Activated naive CD8-positive, alpha-beta T cell treated with anti-CD3 and anti-CD28 coated beads, Interleukin-2, amount 50 U/mL, for 24 hours (primary cell): ENCODE measurements at places on chromosomes 5 and 9.

DNA sequence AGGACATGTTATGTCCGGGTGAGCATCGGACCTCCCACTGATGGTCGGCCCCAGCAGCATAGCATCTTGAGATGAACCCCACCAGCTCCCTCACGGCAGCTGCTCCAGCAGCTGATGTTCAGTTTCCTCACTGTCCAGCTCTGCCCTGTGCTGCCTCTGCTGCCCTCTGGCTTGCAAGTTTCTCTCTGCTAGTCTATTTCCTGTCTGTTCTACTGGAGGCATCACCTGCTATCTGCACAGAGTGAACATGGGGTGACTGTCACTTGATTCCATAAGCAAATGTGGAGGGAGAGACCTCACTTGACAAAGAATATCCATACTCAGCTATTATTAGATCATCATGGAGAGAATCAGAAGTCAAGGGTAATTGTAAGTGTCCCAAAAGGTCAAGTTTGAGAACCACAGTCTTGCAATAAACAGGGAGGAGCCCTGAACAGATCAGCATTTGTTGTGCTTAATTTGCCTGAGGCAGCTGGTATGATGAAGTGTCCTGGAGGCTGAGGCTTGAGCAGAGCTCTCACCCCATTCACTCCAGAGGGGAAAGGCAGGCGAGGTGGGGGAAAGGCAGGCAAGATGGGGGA lies 702.8 kb downstream of the SEMA5A start:
- DNase-seq: no peak
- no peaks in the 10 kb centered on the region for H3K27me3 ChIP-seq
- H3K27ac ChIP-seq: no peak overlapping the region
- H3K36me3 ChIP-seq: no peaks in the 10 kb centered on the region
- no peaks in the 10 kb centered on the region for H3K4me1 ChIP-seq

DNA sequence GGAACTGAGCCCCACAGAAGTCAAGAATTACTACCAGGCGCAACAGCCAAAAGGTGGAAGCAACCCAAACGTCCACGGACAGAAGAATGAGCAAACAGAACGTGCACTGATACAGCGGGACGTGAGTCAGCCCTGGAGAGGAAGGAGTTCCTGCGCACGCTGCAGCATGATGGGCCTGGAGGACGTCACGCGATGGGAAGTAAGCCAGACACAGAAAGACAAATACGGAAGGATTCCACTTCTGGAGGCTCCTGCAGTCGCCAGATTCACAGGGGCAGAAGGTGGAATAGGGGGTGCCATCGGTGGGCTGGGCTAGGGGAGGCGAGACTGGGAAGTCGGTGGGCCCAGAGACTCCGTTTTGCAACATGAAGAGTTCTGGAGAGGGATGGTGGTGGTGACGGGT lies 80.3 kb upstream of the PHYKPL start:
- no peak overlapping the region for H3K4me3 ChIP-seq
- no peak overlapping the region for H3K27ac ChIP-seq
- H3K4me1 ChIP-seq: no peaks in the 10 kb centered on the region
- no peak for DNase-seq

GRCh38 chr5:10743951-10744350 lies 17.1 kb downstream of the DAP start:
- H3K36me3 ChIP-seq: peaks cover 67% of the 10 kb centered on the region
- H3K27ac ChIP-seq: no peak overlapping the region
- DNase-seq: no peak
- peaks cover 4% of the 10 kb centered on the region for H3K4me1 ChIP-seq
- no peaks in the 10 kb centered on the region for H3K27me3 ChIP-seq
- H3K4me3 ChIP-seq: no peak overlapping the region

- peak; percentile 43 for DNase-seq
- H3K27ac ChIP-seq: no peak overlapping the region
- H3K27me3 ChIP-seq: no peaks in the 10 kb centered on the region
- H3K36me3 ChIP-seq: peaks cover 28% of the 10 kb centered on the region
- H3K4me3 ChIP-seq: no peak overlapping the region
Measured at GRCh38 chr5:33441241-33442177, 744 bp downstream of the TARS1 start.

- H3K4me1 ChIP-seq: no peaks in the 10 kb centered on the region
- H3K27me3 ChIP-seq: peaks cover 2% of the 10 kb centered on the region
- no peak for DNase-seq
- H3K4me3 ChIP-seq: no peak overlapping the region
- H3K36me3 ChIP-seq: no peaks in the 10 kb centered on the region
- no peak overlapping the region for H3K27ac ChIP-seq
Measured at GRCh38 chr5:138129347-138129746, 9.9 kb downstream of the NME5 start.

GRCh38 chr9:87545858-87546257 lies 48.2 kb downstream of the DAPK1 start:
- peaks cover 7% of the 10 kb centered on the region for H3K27me3 ChIP-seq
- H3K36me3 ChIP-seq: no peaks in the 10 kb centered on the region
- H3K27ac ChIP-seq: no peak overlapping the region
- no peak for DNase-seq

DNA sequence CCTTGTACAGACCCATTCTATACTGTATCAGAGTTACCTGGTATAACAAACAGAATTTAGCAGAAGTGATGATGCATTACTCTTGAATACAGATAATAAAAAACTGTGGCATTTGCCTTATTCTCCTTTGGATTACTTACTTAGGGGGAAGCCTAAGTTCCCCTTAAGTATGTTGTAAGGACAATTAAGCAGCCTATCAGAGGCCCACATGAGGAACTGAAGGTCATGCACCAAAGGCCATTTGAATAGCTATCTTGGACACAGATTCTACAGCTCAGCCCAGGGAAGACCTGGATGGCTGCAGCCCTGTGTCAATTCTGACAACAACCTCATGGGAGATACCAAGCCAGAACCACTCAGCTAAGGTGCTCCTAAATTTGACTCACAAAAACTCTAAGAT lies 125.2 kb downstream of the RAPGEF6 start:
- H3K36me3 ChIP-seq: peaks cover 24% of the 10 kb centered on the region
- no peak for DNase-seq
- no peak overlapping the region for H3K27ac ChIP-seq
- no peaks in the 10 kb centered on the region for H3K27me3 ChIP-seq
- peaks cover 32% of the 10 kb centered on the region for H3K4me1 ChIP-seq

- H3K4me3 ChIP-seq: peak overlapping the region; percentile 15
- H3K4me1 ChIP-seq: peaks cover 22% of the 10 kb centered on the region
- peaks cover 5% of the 10 kb centered on the region for H3K27me3 ChIP-seq
- peak; percentile 44 for DNase-seq
- no peaks in the 10 kb centered on the region for H3K36me3 ChIP-seq
Measured at GRCh38 chr9:111870774-111871498, 25.7 kb upstream of the UGCG start.

DNA sequence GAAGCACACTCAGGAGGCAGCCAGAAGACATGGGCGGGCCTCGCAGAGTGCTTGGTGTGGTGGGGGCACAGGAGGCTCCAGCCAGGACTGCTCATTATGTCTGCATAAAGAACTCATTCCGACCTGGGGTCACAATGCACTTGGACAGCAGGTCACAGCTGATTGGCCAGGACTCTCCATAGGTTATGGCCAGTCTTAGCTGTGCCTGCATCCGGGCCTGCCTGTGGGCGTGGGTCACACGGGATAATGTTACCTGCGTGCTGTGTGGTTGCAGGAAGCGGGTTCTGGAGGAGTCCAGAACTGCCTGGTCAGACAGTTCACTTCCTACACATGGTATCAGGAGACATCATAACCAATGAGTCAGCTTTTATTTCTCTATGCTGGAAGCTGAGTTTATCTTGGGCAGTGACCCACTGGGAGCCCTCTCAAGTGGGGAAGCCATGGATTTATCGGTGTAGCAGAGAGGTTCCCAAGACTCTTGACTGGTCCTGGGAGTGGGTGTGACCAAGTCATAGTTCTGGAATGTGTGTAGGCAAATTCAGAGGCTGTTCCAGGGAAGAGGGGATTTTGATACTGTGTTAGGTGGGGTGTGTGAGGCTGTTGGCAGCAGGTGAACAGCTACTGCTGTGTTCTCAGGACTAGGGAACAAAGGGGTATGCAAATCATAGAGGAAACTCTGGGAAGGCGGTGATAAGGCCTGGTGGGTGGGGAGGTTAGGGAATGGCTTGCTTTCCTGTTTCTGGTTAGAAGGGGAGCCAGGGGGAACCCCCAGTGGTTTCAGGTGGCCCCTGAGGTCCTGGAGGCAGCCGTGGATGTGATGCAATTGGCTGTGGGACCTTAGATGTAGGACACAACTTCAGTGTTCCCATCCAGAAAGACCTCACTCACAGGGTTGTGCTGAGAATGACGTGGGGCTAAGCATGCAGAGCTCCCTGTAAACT lies 51.3 kb downstream of the ARHGEF37 start:
- H3K4me3 ChIP-seq: no peak overlapping the region
- no peaks in the 10 kb centered on the region for H3K36me3 ChIP-seq
- H3K27ac ChIP-seq: peak overlapping the region; percentile 43
- DNase-seq: peak; percentile 30

DNA sequence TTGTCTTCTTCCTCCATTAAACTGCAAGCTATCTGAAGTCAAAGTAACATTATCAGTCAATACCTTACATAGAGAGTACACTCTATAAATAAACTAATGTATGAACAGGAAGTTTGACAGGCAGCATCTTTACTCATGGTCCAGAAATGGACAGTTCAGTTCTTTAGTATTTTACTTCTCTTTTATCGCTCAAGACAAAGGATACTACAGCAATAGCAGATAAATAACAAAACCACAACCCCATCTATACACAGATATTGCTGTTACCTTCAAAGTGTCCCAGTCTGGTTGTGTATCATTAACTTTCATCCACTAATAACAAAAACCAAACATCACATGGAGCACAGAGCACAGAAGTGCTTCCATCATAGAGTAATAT lies 46.4 kb downstream of the SEMA5A start:
- H3K4me1 ChIP-seq: no peaks in the 10 kb centered on the region
- no peak overlapping the region for H3K27ac ChIP-seq
- no peaks in the 10 kb centered on the region for H3K36me3 ChIP-seq
- H3K27me3 ChIP-seq: no peaks in the 10 kb centered on the region

DNA sequence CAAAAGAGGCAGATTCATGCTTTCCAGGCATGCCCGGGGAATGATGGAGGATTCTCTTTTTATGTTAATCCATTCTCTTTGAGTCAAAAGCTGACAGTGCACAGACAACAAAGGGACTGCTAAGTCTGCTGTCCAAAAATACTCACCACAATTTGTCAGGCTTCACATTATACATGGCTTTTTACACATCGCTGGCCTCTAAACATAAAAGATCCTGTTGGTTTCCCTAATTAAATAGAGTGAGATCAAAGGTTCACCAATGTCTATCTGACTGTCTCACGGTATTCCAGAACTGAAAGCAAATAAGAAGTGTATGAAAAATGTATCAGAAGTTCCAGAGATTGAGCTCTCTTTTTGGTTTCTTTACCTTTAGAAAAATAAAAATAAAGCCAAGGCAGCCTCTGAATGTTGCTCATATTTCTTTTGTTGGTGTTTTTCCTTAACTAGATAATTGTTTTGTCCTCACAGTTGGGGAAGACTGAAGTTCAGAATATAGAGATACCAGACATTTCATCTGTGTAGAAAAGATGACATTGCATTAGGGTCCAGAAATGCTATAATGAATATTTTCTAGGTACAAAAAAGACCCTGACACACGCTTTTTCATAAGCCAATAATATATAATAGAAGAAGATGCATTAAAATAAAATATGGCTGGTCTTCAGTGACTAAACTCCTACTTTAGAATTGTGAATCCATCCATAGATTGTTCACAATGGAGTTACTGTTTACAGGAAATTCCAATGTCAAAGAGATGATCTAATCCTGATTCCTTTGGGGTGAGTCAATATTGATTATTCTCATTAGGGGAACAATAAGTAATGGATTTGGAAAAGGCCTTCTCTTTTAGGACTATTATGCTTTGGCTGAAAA lies 688.2 kb upstream of the CDH6 start:
- H3K27ac ChIP-seq: no peak overlapping the region
- no peak overlapping the region for H3K4me3 ChIP-seq
- DNase-seq: no peak
- H3K4me1 ChIP-seq: no peaks in the 10 kb centered on the region

DNA sequence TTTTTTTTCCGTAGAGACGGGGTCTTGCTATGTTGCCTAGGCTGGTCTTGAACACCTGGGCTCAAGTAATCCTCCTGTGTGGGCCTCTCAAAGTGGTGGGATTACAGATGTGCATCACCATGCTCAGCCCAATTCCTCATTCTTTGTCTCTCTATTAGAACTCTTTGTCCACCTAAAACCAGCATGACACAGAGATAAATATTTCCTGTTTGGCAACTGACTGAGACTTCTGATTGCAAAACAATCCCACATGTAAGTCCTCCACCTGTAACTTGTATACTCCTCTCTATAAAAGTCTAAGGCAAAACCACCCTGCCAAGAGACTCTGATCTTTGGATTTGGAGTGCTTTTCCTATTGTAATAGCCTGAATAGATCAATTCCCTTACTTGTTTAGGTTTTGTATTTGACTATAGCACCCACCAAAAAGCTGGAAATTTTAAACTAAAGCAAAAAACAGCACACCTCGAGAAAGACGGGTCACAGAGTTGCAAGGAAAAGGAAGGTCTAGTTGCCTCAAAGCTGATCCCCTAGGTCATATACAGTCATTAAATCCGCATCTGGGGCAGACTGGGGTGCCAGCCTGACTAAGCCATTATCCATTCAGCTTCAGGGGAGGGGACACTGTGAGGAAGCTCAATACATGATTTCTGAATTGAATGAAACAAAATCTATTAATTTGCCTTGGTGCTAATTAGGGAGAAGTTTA lies 13.5 kb upstream of the KIF27 start:
- DNase-seq: no peak
- H3K27ac ChIP-seq: no peak overlapping the region
- H3K36me3 ChIP-seq: peaks cover 8% of the 10 kb centered on the region
- no peak overlapping the region for H3K4me3 ChIP-seq
- peaks cover 6% of the 10 kb centered on the region for H3K4me1 ChIP-seq

DNA sequence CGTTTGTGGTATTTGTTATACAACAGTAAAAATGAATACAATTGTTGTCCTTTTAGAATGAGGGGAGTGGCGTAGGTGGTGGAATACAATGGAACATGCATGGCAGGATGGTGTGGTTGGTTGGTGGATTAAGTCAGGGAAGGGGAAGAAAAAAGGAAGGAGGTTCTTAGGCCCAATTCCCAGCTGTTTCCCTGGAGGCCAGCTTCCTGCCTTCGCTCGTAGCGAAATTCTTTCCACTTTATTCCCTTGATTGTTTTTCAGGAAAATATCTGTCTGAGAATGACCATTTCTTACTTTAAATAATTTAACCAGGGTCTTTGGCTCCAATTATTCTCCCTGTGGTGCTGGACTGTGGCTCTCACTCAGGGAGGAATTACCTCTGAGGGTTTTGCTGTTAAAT lies 24.1 kb upstream of the DMAC1 start:
- H3K27ac ChIP-seq: no peak overlapping the region
- DNase-seq: no peak
- H3K4me1 ChIP-seq: no peaks in the 10 kb centered on the region
- no peaks in the 10 kb centered on the region for H3K27me3 ChIP-seq
- no peaks in the 10 kb centered on the region for H3K36me3 ChIP-seq

DNA sequence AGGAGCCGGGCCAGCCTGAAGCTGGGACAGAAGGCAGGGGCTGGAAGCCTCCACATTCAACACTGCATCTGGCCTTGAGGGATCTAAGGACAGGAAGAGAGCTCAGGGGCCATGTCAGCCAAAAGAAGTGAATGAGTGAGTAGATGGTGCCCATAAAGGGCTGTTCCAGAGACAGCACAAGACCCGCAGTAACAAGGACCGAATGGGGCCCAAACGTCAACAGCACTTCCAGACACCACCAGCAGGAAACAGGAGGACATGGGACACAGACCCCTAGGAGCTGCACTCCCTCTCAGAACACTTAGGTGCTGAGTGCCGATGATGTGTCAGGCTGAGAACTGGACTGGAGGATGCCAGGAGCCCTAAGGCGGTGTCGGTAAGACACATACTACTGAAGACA lies 114.8 kb upstream of the FAM120A start:
- no peaks in the 10 kb centered on the region for H3K27me3 ChIP-seq
- H3K27ac ChIP-seq: no peak overlapping the region
